DMS79 treated with DMSO at 0.1 percent for 48 hours (cell line): ENCODE measurements at places on chromosomes 6 and 20.

DNA sequence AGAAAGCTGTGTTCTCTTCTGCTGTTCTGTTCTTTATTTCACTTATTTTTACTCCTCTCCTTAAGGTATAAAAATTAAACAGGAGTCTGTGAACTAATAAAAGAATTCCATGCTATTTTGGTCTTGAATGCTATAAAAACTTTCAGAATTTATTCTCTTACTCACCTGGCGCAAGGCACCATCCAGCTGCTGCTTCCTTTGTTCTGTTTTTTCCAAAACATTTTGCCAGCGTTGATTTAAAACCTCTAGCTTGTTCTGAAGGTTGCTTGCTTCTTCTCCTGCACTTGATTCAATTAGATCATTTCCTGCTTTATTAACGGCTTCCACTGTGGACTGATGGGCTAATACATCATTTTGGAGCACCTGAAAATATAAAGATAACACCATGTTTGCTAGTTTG is 145.0 kb downstream of the DST start:
- no peak for DNase-seq

DNA sequence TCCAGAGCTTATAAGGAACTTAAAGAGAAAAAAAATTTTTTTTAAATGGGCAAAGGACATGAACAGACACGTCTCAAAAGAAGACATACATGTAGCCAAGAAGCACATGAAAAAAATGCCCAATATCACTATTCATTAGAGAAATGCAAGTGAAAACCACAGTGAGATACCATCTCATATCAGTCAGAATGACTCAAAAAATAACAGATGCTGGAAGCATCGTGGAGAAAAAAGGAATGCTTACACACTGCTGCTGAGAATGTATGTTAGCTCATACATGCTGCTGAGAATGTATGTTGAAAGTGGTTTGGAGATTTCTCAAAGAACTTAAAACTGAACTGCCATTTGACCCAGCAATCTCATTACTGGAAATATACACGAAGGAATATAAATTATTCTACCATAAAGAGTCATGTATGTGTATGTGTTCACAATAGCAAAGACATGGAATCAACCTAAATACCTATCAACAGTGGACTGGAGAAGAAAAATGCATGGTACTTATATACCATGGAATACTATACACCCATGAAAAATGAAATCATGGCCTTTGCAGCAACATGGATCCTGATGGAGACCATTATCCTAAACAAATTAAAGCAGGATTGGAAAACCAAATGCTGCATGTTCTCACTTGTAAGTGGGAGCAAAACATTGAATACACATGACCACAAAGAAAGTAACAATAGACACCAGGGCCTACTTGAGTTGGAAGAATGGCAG is 5.2 kb downstream of the OR11A1 start:
- DNase-seq, result no peak

DNA sequence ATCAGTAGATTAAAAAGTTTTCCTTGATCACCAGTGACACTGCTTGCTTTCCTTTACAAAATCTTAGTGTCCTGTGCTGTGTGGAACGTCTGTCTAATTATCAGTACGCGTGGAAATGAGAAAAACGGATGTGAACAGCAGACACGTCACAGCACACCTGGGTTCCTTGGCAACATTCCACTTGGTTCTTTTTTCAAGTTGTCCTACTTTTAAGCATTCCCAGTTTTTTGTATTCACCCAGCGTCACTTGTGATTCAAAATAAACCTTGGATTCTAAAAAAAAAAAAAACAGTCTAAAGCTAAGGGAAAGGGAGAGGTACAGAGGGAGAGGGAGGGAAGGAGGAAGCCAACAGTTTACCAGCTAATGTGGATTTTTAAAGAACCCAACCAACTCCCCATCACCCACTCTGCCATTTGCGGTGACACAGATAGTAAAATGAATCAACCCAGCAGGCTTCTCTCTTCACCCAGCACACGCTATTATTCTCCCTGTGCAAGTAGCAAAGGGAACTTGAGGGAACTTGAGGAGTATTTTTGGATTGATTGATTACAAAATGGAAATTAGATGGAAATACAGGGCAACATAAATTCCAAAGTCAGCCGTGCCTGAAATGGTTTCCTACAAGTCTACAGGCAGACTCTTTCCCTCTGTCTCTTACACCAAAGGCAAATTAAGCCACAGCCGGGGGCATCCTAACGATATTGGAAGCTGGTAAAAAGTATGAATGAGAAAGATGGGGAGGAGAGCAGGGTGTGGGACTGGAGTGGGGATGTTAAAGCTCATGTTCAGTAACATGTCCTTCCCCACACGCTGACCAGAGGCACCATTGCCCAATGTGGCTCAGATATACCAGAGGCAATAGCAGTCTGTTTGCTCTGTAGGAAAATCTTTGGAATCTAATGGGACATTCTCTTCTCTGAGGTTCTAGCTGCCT is 129.8 kb downstream of the SASH1 start:
- no peak for DNase-seq

DNA sequence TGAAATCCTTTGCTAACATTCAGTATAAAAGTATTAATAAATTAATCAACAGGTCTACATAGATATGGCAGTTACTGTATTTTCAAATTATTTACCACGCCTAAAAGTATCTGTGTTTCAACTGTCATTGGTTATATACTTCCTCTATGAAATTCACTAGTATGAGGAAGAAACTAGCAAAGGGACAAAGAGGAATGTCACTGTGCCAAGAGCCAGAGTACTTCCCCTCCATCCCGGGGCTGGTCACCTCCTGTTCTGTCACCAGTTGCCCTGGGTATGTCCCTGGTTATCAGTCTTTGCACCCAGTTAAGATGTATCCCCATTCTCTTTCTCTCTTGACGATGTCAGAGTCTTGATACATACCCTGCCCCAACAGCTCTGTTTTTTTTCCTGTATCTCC is 476.8 kb upstream of the SOX4 start:
- no peak for DNase-seq

- DNase-seq, result no peak
These were observed 197.4 kb upstream of the KCNQ5 start for GRCh38 chr6:72424476-72424875.

- no peak for DNase-seq
These were observed 169.9 kb downstream of the CARMIL1 start for GRCh38 chr6:25448965-25449538.

- DNase-seq, result no peak
These were observed 55.3 kb upstream of the ADTRP start for GRCh38 chr6:11833626-11834592.

DNA sequence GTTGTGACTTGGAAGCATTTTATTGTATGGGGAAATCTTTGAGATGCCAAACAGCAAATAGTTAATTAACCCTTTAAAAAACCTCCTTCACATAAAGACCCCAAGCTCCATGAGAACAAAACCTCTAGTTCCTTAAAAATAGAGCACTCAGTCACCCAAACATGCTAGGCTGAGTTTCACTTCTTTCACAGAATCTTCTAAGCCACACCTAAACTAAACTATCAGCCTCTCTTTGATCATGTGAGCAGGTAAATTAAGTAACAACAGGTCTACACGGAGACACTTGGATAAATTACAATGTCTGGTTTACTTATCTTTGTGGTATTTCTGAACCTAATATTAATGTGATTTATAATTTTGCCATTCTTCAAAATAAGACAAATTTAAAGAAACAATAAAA is 205.2 kb upstream of the MARCKS start:
- no peak for DNase-seq

- no peak for DNase-seq
These were observed 47.4 kb downstream of the LGSN start for GRCh38 chr6:63272397-63272796.

DNA sequence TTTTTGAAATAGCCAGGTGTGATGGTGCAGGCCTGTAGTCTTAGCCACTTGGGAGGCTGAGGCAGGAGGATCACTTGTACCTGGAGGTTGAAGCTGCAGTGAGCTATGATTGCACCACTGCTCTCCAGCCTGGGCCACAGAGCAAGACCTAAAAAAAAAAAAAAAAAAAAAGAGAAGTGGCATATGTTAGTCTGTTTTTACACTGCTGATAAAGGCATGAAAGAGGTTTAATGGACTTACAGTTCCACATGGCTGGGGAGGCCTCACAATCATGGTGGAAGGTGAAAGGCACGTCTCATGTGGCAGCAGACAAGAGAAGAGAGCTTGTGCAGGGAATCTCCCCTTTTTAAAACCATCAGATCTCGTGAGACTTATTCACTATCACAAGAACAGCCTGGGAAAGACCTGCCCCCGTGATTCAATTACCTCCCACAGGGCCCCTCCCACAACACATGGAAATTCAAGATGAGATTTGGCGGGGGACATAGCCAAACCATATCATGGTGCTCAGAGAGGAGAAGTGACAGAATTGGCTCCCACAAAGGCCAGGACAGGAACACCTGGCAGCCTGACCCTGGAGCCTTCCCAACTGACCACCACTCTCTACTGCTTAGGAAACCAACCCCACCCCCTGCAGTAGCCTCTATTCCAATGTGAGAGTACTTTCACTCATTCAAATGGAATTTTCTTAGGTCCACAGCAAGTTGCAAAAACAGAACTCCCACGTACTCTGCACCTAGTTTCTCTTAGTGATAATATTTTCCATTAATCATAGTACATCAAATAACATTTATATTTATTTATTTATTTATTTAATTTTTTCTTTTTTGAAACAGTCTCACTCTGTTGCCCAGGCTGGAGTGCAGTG is 29.8 kb downstream of the ARHGAP40 start:
- no peak for DNase-seq

GRCh38 chr6:22392711-22393110 is 95.9 kb upstream of the PRL start:
- DNase-seq, result no peak

DNA sequence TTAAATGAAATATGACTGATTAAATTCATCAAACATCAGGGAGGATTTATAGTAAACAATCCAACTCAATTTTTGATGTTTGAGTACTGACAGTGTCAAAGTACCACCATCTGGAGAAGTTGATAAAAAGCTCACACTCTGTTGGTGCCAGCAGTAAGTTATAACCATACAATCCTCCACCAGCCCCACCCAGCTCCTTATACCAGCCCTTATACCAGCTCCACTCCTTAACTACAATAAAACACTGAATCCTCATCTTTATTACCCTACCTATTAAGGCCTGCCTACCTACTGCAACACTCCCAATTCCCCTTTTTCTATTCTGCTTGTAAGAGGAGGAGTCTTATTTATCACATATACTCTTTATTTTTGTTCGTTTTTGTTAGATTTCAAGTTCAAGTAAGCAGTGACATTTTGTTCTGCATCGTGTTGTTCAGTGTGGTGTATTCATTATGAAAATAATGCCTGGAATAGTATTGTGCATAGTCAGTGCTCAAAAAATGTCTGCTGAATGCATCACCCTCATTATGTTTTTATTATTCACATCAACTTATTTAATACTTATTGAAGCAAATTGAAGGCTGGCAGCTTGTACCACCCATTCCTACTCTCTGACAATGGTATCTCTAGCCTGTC is 954.7 kb upstream of the ADGRB3 start:
- no peak for DNase-seq

- DNase-seq, result no peak
These were observed 96.7 kb downstream of the FYN start for GRCh38 chr6:111776236-111777221.

GRCh38 chr6:119523556-119523955 is 174.0 kb upstream of the MAN1A1 start:
- DNase-seq, result no peak

DNA sequence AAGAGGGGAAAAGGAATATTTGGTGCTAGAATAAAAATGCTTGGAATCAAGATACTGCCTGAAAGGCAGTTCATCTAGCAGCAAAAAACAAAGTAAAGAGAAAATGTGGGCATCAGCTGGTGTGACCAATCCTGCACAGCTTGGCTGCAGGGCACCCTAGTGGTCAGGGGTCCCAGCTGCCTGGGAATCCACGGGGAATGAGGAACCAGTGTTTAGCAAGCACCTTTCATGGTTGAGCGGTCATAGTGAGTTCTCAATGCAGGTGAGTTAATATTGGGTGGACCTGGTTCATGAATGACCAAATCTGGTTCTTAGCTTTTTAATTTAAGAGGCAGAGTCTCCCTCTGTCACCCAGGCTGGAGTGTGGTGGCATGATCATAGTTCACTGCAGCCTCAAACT is 53.3 kb downstream of the CAP2 start:
- no peak for DNase-seq

DNA sequence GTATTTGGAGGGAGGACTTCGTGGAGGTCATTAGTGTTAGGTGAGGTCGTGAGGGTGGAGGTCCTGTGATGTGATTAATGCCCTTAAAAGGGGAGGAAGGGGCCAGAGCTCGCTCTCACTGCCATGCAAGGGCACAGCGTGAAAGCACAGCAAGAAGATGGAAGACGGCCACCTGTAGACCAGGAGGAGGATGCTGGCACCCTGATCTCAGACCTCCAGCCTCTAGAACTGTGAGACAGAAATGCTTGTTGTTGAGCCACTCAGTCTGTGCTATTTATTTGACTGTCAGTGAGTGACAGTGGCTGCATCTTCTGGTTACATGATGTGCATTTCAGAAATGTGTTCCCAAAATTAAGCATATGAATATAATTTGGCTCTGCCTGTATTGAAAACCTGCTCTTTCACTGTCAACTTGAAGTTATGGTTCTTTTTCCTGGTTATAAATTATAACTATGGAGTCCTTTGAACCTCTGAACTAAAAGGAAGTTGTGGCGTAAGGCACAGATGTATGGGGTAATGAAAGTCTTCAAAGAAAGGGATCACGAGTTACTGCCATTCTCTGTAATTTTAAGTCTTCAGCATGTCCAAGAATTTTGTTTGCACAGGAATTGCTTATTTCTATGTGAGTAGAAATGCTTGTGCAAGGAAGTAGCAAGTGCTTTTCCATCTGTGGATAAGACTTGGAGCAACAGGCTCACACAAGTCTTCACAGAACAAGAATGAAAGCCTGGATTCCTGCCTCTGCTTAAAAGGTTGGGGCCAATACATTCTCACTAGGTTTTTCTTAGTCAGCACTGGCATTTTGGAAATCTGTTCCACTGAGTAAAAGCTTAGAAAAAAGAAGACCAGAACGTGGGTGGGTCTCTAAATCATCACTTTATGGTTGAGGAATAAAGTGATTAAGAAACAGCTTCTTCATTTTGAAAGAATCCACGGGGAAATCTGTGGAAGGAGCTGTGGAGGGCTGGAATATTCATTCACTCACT is 10.3 kb downstream of the PPP1R14C start:
- DNase-seq, result no peak

- no peak for DNase-seq
These were observed 71.8 kb downstream of the FIG4 start for GRCh38 chr6:109762769-109763441.

GRCh38 chr6:14759976-14760672 is 485.7 kb upstream of the JARID2 start:
- DNase-seq, result no peak
